Kidney (tissue), 22 donors: ENCODE measurements at places on chromosomes 5 and 9.

- no peak for DNase-seq
Observed at GRCh38 chr5:127153031-127153430, 79.7 kb upstream of the C5orf63 start.

- DNase-seq, result no peak
Observed at GRCh38 chr5:170571875-170572852, 68.3 kb downstream of the KCNIP1 start.

DNA sequence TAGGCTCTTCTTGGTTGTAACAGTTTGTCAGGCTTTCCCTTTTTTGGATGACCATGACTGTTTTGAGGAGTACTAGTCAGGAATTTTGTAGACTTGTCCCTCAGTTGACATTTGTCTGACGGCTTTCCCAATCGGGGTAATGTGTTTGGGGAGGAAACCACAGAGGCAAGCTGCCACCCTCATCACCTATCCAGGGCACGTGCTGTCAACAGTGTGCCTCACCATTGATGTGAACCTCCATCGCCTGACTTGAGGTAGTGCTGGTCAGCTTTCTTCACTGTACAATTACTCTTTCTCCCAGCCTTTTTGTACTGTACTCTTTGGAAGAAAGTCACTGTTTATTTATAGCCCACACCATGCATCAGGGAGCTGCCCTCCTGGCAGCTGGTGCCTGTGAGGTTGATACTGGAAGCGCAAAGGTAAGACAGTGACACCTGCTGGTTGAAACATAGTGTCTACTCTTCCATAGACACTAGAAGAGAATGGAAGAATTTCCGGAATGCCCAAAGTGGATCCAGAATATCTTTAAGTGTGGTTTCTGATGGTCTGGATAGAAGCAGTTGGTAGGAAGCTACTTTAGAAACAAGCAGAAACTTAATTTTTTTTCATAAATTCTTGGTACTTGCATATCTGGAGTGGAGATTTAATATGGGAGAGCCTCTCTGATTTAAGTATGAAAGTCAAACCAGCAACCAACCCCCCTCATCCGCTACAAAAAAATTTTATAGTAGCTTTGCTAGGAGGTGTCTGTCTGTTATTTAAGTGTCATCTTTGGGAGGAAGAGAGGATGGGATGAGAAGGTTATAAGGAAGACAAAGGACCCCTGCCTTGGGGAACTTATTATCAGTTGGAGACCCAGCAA, 69.3 kb downstream of the SNX30 start:
- DNase-seq, result peak; percentile 73

GRCh38 chr5:2020730-2021129, 138.0 kb upstream of the IRX4 start:
- DNase-seq, result no peak

DNA sequence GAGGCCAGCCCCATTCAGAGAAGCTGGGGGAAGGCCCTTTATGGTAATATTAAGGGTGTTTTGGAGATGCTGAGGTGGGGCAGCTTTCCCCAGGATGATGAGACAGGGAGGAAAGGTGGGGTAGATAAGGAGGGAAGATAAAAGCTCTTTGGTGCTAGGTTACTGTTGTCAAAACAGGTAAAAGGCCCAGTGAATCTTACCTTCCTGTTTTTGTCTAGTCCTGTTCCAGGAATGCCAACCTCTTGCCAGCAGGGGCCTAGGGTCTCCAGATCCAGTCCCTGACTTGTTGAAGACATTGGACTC, 797 bp upstream of the CCL27 start:
- DNase-seq, result no peak

DNA sequence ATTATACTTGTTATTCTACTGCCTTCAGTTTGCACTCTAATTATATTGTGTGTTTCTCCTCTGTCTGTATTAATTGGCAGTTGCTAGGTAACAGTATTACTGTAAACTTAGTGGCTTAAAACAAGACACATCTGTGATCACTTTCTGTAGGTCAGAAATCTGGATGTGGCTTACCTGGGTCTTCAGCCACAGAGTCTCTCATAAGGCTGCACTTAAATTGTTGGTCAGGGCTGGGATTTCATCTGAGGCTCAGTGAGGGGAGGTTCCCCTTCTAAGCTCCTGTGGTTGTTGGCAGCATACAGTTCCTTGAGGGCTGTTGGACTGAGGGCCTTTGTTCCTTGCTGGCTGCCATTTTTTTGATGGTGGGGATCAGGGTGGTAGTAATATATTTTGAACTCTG, 68.8 kb downstream of the SLC44A1 start:
- no peak for DNase-seq

DNA sequence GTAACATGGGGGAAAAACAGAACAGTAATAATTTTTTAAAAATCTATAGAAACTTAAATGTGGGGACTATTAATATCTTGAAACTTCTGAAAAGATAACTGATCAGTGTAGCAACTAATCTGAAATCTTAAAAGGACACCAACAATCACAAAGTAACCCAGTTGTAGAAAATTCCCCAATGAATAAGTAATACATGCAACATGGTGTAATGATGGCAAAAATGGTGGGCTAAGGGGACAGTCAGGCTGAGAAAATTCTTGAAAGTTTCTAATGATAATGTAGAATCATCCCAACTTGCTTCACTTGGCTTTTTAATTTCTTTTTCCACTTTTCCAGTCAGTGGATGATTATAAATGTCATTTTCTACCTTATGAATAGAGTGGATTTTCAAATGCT, 5.4 kb downstream of the NFIL3 start:
- no peak for DNase-seq

DNA sequence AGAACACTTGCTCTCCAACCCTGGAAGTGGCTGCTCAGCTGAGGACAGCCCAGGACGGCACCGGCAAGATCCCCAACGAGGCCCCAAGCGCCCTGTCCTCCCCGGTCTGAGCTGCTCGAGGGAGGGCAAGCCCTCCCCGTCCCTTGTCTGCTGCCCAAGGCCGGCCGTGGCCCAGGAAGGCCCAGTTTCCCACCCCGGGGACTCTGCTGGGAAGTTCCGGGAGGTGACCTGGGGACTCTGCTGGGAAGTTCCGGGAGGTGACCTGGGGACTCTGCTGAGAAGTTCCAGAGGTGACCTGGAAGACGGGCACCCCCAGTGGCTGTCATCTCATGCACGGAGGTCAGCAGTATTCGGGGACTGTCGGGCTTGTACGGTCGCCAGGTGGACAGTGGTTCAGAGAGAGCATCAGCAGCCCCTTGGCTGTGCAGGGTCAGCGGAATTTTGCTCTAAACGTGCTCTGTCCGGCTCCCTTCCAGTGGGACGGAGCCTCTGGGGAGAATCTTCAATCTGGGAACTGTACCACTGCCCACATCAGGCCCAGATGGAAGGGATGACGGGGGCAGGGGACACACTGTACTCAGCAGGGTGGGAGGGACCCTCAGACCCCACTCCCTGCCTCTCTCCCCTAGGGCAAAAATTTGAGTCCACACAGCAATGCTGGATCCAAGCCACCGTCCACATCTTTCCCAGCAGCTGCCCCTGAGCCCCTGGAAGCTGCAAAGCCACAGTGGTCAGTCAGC, 7.2 kb downstream of the NACC2 start:
- DNase-seq, result no peak

- DNase-seq, result peak; percentile 29
Observed at GRCh38 chr9:106717686-106718085, 145.3 kb upstream of the ZNF462 start.

DNA sequence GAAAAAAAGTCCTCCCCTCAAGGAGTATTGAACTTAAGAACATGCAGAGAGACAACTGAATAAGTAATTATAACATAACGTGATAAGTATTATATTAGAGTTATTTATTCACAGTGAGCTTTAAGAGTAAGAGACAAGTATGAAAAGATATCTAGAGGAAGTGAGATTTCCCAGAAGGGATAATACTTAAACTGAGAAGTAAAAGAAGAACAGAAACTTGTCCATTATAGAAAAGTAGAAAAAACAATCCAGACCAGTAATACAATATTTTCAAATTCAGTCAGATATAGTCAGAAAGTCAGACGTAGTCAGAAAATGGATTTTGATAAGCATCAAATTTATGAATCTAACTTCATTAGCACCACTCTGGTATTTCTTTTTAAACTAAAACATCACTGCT, 613.0 kb upstream of the CCNG1 start:
- no peak for DNase-seq

- DNase-seq, result no peak
Observed at GRCh38 chr9:89095761-89096528, 82.7 kb downstream of the SHC3 start.

DNA sequence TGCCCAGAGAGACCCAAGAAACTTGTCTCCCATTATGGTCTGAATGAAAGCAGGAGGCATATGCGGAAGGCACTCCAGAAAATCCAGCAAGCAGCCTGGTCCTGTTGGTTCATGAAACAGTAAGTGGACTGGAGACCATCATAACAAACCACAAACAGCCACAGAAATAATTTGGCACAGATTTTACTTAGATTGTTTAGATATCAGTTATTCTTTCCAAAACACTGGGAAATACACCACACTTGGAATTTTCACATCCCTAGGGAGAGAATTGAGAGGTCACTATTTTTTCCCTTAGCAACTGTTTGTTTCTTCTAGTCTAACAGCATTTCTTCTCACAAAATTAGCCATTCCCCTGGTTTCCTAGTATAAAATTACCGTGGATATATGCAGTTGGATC, 300.8 kb downstream of the OSTF1 start:
- no peak for DNase-seq

DNA sequence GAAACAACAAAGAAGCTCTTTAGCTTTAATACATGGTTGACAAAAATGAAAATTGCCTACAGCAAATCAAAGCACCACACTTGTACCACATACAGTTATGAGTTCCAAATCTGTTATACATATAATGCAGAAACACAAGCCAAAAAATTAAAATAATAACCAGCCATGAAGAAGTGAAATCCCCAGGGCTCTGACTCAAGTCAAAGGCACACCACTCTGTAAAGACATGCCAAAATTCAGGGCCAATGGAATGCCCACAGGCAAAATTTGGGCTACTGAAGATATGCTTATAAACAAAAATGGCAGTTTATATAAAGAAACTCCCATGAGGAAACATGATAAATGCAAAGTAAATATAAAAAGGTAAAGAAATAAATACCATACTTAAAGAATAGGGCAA, 29.0 kb downstream of the THBS4 start:
- no peak for DNase-seq

DNA sequence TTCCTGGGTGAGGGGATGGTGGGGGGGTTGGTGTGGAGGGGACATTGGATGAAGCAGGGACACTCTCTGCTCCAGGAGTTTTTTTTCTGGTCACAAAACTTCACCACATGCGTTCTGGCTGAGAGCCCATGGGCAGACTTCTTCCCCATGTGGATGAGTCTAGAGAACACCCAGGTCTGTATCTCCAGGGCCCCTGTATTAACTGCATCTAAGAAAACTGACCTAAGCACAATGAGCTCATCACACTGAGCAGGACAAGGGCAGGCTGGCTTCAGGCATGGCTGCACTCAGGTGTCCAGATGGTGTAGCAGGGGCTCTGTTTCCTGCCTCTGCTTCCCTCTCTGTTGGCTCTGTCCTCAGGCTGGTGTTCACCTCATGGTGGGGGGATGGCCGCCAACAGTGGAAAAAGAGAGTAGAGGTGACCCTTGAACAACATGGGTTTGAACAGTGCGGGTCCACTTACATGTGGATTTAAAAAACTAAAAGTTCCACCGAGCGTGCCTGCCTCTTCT, 85.3 kb upstream of the STC2 start:
- no peak for DNase-seq

- no peak for DNase-seq
Observed at GRCh38 chr9:85942913-85943709, 2.2 kb downstream of the NAA35 start.

DNA sequence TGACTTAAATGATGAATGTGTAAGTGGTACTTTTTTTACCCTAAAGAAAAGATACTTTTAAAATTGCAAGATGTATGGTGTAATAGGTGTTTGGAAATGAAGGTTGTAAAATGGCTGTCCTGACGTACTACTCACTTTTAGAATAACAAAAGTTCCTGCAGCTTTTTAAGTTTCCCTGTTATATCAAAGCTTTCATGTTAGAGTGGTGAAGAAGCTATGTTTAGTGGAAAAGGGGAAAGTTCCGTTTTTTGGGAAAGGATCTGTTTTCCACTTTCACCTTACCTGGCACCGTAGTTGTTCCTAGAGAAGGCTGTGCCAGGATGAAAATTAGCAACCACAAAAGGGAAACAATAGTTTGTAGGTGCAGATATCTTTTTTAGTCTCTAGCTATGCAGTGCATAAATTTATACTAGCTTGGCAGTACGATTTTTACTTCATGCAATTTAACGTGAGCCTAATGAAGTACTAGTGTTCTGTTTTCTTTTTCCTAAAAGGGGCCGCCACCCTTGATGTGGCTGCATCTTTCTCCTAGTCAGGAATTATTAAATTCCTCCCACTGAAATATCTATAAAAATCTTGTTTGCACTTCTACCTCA, 1.3 kb downstream of the TNPO1 start:
- DNase-seq, result peak; percentile 32

- no peak for DNase-seq
Observed at GRCh38 chr5:39495227-39495626, 70.4 kb upstream of the DAB2 start.

DNA sequence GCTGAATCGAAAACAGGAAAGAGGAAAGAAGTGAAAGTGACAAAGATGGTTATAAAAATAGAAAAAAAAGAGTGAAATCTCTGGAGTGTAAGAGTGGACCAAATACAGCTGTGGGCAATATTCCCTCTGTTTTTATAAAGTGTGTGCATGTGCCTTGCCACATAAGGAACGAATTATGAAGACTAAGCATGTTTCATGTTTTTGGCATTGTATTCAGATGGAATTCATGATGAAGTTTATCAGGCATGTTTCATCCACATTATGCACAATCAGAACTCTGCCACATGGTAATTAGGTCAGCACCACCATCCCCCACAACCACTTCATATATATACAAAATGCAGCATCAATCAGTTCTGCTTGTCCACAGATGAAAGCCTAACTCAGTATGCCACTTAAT, 348.0 kb downstream of the ZNF608 start:
- DNase-seq, result no peak

- DNase-seq, result no peak
Observed at GRCh38 chr9:108634672-108635462, 220.9 kb downstream of the ACTL7B start.

DNA sequence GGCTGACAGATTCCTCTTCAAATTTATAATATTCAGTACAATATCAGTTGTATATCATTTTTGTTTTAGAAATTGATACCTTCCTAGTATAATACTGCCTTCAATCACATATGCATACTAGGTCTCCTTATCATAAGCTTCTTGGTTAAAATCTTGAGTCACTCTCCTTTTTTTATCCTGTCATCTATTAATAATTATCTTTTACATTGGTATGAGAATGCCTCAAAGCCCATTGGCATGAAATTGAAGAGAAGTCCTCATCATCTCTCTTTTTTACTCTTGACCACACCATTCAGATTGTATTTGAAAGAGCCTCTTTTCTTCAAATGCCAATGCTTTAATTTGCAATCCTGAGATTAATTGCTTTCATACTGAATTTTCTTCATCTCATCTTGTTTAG, 810.3 kb downstream of the BRINP1 start:
- DNase-seq, result no peak
